Activated CD4-positive, alpha-beta memory T cell treated with anti-CD3 and anti-CD28 coated beads for 36 hours (primary cell): ENCODE measurements at places on chromosomes 1 and 21. TPM values are rescaled to one million over a fixed set of nuclear protein-coding genes. Genes with fewer than 3 reads are reported as not detected.

OR2G6 gene
- total RNA-seq = not detected

DNA sequence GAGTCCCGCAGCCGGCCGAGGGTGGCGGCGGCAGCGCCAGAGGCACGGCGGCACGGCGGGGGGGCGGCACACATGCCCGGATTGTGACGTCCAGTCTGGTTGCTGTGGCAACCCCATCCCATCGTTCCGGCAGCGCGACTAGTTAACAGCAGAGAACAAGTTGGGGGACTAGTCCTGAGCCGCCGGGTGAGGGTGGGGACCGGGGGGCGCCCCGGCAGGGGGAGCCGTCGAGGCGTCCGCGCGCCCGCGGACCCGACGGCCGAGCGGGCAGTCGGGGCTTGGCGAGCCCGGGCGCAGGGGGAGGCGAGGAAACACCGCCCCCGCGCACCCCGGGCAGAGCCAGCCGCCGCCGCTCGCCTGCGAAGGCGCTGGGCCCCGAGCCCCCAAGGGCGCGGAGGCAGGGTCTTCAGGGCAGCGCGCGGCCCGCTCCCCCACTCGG, at the start of gene CHD5:
Gene CHD5, minus strand, starts transcription at position 54 of the 439 bp plus-strand sequence. CDS start 298 bp downstream, outside the sequence.
- H3K4me1 ChIP-seq = peaks cover 31% of the 10 kb centered on the region
- DNase-seq = no peak
- H3K27me3 ChIP-seq = peaks cover 43% of the 10 kb centered on the region
- H3K4me3 ChIP-seq = no peak within 1 kb of the TSS
- peaks cover 8% of the 10 kb centered on the region for H3K36me3 ChIP-seq
- no peak within 1 kb of the TSS for H3K27ac ChIP-seq

DNA sequence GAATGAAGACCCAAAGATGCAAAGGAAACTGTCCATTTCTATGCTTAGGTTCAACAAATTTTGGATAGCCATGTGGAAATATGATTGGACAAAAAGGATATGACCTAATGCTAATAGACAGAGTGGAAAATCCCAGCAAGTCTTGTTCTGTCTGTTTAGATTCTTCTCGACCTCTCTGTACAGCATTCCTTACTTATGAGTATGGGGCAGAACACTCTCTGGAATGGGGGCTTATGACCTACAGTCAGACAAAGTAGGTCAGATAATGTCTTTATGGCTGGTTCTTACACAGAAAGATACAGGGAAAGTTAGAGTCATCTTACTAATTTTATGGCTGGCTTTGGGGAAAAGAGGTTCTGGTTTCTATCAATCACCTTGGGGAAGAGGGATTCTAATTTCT, 2.8 kb downstream of the GCSAML start:
- no peak overlapping the region for H3K27ac ChIP-seq
- peaks cover 9% of the 10 kb centered on the region for H3K4me1 ChIP-seq
- DNase-seq = no peak
- no peak overlapping the region for H3K4me3 ChIP-seq
- H3K27me3 ChIP-seq = peaks cover 18% of the 10 kb centered on the region

DNA sequence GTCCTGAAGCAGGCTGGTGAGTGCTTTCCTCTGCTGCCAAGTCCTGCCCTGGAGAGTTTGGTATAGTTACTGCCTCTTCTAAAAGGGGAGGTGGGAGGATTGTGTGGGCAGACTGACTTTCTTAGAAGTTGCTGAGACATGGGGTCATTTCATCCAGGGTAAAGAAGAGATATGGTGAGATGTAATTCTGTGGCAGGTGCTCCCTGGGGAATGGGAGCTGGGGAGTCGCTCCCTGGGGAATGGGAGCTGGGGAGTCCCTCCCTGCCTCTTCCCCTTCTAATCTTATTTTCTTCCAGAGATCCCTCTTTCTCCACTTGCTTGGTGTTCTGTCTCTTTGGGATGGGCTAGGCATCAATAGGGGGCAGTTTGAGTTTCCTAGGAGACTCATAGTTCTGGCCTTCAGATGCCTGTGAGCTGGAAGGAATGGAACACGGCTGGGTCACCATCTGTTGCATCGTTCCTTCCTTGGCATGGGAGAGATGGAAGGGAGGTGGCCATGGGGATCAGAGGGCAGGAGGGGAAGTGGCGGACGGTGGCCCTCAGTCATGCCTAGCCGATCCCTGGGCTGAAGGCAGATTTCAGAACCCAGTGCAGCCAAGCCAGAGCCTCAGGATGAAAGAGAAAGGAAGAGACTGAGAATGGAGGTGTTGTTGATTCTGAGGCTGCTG, 59.0 kb downstream of the NFASC start:
- no peak overlapping the region for H3K27ac ChIP-seq
- no peaks in the 10 kb centered on the region for H3K36me3 ChIP-seq
- no peak overlapping the region for H3K4me3 ChIP-seq
- no peaks in the 10 kb centered on the region for H3K4me1 ChIP-seq
- DNase-seq = no peak
